ENCODE measurements at places on chromosomes 5 and 9.

DNA sequence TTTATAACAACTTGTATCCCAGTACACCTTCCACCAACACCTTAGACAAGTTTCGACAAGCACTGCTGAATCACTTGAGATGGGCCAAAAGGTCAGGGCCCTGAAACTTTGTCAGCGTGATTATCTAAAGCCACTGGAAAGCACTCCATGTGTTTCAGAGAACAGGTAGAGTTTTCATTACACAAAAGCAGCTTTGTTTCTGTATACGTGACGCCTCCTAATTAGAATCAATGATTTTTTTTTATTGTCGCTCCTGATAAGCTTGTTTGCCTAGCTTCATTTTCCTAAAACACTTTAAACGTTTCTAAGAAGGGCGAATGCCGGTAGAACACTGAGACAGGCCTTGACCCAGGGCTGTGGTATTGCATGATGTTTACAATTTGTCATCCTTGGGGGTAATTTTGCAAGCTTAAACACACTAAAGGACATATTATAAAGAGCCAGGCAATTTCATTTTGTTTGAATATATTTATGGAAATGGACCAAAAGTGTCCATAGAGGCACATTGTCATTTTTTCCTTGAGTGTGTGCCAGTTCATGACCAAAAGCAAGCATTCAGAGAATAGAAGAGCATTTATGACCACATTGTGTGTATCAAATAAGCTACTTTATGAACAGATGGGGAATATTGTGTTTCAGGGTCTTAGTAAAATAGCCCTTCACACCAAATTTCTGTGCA is 193.6 kb downstream of the GLIS3 start:
- DNase-seq, result no peak

DNA sequence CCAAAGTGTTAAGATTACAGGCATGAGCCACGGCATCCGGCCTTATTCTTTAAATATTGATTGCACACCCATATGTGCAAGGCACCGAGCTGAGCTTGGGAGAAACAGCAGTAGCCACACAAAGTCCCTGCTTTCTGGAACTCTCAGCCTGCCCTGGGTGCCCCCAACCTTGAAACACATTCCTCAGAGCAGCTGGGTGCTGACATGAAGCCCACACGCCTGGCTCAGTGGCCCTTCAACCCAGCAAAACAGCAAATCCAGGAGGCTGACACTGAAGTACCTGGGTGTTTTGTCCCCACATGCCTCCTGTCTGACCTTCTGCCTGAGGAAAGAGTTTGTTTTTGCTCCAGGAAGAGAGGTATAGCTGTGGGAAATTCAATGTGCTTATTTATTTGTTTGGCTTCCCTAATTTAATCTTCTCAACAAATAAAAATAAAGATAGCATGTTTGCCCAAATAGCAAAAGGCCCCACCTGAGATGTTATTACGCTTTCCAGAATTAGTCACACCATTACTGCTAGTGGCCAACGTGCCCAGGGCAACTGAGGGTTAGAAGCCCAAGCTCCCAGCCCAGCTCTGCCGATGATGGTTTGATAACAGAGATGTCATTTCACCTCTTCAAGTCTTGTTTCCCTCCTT is 13.4 kb upstream of the TCOF1 start:
- DNase-seq, result no peak

- DNase-seq, result no peak
These were observed 206.4 kb downstream of the PTTG1 start for GRCh38 chr5:160627921-160628618.

DNA sequence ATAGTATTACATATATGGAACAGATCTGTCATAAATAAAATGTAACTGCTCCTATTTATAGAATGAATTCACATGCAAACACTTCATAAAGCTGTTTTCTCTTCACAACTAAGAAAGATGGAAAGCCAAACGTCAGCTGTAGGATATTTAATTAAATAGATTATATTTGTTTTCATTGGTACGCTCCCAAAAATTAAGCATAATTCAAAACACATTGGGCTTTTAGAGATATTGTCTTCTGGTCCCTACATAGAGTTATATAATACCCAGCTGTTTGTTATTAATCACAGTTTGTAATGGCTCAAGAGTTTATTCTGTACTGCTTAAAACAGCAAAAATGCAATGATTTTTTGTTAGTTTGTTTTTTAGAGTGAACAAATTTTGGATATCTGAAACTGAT is 61.2 kb downstream of the MRPS30 start:
- no peak for DNase-seq

- peak; percentile 92 for DNase-seq
These were observed 49.8 kb downstream of the MAP1B start for GRCh38 chr5:72156946-72157624.

GRCh38 chr5:169655353-169655752 is 18.3 kb downstream of the DOCK2 start:
- DNase-seq, result no peak

DNA sequence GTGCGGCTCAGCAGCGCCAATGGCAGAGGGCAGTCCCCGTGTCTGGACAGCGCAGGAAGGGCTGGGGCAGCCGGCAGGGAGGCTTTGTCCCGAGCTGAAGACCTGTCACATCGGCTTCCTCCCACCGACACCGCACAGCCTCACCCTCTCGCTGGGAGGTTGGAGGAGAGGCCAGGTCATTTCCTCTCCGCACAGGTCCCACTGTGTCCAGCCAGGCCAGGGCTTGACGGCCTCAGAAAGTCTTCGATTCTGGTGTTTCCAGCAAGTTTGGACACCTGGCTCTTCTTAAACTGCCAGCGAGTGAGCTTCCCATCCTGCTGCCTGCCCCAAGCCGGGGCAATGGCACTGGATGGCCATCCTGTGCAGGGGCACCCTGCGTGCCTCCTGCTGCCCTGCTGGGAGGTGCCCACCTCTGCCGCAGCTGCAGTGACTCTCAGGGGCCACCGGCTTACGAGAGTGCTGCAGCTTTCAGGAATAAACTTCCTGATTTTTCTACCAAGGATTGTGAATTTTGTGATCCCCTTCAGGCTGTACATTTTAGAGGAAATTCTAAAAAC is 33.9 kb downstream of the AHRR start:
- no peak for DNase-seq

DNA sequence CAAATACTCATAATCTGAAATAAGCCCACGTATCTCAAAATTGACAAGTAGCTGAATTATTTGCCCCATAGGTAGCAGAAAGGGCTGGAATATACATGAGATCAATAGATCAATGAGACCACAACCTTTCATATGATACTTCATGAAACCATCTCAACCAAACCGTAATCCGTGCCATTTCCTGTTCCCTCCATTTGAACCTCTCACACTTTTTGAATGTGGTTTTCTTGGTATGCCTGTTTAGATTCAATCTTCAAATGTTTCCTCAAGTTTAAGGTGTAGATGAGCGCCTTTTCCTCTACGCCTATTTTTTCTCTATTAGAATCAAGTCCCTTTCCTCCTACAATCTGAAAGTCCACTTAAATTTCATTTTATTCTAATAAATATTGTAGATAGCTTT is 805.5 kb downstream of the EFNA5 start:
- DNase-seq, result no peak

GRCh38 chr5:14337593-14337992 is 194.5 kb downstream of the TRIO start:
- no peak for DNase-seq

- no peak for DNase-seq
These were observed 169.2 kb downstream of the NR3C1 start for GRCh38 chr5:143234162-143234842.

- DNase-seq, result no peak
These were observed 24.9 kb upstream of the NEURL1B start for GRCh38 chr5:172616136-172616535.

DNA sequence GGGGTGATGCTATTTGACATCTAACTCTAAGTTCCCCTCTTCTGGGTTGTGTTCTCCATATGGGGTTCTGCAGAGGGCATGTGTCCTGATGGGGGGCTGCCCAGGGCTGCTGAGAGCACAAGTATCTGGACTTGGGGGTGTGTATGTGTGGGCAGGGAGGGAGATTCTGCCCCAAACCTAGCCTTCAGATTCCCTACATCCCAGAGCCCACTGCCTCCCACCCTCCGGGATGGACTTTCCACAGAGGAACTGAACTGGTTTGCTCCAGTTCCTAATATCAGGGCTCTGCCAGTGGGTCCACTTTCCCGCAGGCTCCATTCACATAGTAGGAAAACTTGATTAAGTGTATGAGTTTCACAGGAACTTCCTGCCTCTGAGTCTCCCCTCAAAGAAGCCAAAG is 16.4 kb upstream of the TIFAB start:
- DNase-seq, result no peak

GRCh38 chr5:157530226-157530972 is 45.2 kb downstream of the ADAM19 start:
- no peak for DNase-seq

GRCh38 chr9:128203024-128203706 is at the start of gene DNM1:
Gene DNM1 (plus strand): TSS chr9:128203379. CDS start chr9:128203471, 92 bp downstream.
- DNase-seq, result peak; percentile 46

DNA sequence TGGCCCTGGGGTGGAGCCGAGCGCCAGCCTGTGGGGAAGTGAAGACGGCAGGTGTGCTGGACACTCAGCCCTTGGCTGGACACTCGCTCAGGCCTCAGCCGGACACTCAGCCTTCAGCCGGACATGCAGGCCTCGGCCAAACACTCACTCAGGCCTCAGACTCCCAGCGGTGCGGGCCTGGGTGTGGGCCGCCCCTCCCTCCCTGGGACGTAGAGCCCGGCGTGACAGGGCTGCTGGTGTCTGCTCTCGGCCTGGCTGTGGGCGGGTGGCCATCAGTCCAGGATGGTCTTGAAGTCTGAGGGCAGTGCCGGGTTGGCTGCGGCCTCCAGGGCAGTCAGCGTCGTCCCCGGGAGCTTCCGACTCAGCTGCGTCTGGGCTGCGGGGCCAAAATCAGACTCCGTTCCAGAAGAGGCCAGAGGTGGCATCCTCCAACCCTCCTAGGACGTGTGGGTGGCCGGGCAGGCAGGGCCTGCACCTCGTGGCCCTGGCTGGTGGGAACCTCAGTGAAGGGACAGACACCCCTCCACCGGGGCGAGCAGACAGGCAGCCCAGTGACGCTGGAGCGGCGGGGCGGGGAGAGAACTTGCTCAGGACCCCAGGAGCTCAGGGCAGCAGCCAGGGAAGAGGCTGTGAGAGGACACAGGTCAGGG is 28.4 kb downstream of the SLC6A18 start:
- no peak for DNase-seq

DNA sequence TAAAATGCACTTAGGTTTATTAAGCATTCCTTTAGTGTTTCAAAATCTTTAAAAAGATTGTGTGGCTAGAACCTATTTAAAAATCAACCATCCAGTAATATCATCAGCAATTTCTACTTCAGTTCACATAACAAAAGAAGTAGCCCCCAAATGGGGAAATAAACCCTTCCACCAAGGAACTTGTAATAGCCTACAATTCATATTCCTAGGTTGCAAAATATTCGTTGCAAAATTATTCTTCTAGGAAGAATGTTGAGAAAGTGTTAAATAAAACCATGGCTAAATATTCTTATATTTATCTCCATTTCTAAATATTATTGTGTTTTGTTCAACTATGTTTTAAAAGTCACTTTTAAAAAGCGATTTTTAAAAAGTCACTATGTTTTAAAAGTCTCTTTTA is 177.9 kb upstream of the PRLR start:
- DNase-seq, result no peak

- DNase-seq, result no peak
These were observed 16.6 kb downstream of the ARPC5L start for GRCh38 chr9:124878518-124878917.

- DNase-seq, result peak; percentile 72
These were observed 19.9 kb downstream of the GPX3 start for GRCh38 chr5:151040211-151040747.

- DNase-seq, result no peak
These were observed 48.2 kb upstream of the ENTREP1 start for GRCh38 chr9:69276775-69277174.

DNA sequence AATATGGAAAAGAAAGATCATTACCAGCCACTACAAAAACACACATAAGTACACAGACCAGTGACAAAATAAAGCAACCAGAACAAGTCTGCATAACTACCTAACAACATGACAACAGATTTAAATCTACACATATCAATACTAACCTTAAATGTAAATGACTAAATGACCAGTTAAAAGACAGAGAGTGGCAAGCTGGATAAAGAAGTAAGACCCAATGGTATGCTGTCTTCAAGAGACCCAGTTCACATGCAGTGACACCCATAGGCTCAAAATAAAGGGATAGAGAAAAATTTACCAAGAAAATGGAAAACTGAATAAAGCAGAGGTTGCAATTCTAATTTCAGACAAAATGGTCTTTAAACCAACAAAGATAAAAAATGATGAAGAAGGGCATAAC is 938.1 kb downstream of the EFNA5 start:
- DNase-seq, result no peak

DNA sequence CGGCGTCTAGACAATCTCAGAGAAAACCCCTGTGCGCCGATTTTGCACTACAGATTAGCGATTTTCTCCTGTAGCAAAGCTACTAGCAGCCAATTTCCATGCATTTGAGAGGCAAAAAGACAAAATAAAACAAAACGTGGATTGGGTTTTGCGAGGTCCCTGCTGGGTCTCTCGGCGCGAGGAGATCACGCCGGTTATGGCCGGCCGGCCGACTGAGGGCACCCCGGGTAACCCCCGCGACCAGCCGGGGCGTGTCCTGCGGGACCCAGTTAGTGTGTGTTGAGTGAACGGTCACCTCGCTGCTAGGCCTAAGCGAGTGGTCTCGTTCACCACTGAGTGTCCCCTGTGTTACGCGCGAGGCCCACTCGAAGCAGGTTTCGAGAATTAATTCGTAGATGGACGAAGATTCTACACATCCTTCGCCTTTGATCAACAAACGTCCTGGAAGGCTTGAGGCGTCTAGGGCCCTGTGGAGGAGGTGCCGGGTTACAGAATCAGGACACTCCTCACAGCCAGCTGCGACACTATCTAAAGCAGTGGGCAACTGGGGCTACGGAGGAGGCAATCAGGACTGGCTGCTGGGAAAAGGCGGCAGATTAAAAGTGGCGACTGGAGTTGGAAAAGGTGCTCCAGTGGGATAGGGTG is 764 bp upstream of the VDAC1 start:
- DNase-seq, result no peak

- DNase-seq, result peak; percentile 88
These were observed at the start of gene MAP1B for GRCh38 chr5:72107131-72107900. Gene MAP1B (plus strand): TSS chr5:72107475. CDS start chr5:72107532, 57 bp downstream.

DNA sequence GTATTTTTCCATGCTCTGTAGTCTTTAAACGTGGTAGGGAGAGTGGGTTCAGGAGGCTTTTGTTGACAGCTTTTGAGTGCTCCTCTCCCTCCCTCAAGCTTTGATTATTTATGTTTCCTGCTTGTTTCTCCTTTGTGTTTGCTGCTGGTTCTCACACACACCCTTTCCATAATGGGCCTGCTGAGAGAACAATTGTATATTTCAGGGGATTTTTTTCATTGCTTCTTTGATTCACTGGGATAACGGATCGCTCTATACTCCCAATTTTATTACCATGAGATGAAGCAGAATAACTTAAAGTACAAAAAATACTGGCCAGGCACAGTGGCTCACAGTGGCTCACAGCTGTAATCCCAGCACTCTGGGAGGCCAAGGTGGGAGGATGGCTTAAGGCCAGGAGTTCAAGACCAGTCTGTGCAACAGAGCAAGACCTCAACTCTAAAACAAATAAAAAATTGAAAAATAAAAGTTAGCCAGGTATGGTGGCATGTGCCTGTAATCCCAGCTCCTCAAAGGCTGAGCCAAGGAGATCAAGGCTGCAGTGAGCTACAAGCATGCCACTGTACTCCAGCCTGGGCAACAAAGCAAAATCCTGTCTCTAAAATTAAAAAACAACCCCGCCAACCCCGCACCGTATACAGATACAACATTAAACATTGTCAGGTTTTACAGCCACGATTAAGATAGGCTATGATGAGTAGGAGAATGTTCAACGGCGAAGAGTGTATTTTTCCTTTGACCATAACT is 66.9 kb downstream of the USP20 start:
- no peak for DNase-seq

- no peak for DNase-seq
These were observed 81.0 kb downstream of the ADAMTS2 start for GRCh38 chr5:179264053-179264782.
